ENCODE measurements at places on chromosomes 5 and 9. TPM values are rescaled to one million over a fixed set of nuclear protein-coding genes. Genes with fewer than 3 reads are reported as not detected.

GRCh38 chr9:91239367-91240111, 122.2 kb downstream of the AUH start:
- DNase-seq, result no peak

DNA sequence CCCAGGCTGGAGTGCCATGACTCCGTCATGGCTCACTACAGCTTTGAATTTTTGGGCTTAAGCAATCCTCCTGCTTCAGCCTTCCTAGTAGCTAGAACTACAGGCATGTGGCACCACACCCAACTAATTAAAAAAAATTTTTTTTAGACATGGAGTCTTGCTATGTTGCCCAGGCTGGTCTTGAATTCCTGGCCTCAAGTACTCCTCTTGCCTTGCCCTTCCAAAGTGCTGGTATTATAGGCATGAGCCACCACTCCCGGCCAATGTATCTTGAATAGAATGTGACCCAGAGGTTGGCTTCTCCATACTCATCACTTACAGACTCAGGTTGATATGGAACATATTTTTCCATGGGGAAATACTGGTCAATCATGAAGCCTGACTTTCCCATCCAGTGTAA, 51.2 kb upstream of the JAK2 start:
- DNase-seq, result no peak

DNA sequence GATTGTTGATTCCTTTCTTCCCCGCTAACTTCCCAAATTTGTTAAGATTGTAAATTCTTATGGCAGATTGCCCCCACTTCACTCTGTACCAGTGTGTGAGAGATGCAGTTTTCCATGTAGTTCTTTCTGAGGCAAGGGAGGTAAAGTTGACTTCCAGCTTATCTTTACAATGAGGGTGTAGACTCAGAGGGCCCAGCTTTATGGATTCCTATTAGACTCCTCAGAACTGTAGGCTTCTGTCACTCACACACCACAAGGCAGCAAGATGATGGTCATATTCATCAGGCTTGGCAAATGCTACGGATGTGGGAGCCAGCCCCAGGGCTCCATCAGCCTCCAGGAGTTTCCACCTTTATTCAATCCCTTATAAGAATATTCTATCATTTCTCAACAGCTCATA, 461.9 kb upstream of the KLF4 start:
- DNase-seq, result no peak

- no peak for DNase-seq
Observed at GRCh38 chr5:180296771-180297170, 4.9 kb upstream of the MAPK9 start.

- no peak for DNase-seq
Observed at GRCh38 chr5:168312606-168313295, 21.3 kb downstream of the WWC1 start.

DNA sequence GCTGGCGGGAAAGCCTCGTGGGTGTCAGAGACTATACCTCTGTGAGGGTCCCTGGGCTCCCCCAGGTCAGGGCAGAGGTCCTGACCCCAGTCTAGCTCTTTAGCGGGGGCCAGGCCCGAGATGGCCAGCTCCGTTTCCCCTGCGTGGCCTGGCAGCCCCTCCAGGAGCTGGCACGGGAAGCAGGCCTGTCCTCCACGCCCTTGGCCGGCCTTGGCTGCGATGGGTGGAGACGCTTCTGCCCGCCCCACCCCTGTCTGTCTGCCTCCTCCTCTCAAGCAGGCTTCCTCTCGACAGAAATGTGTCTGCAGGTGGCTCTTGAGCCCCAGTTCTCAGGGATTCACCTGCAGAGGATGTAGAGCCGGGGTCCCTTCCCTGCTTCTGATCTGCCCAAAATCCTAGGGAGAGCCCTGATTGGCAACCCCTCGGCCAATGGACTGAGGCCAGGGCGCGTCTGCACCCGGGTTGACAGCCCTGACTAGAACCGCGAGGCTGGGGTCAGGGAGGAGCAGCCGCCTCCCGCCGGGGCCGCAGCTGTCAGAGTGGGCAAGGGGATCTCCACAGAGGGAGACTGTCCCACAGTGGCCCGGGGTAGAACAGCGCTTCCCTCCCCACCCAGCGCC, 2.6 kb upstream of the GRIN1 start:
- DNase-seq, result no peak

DNA sequence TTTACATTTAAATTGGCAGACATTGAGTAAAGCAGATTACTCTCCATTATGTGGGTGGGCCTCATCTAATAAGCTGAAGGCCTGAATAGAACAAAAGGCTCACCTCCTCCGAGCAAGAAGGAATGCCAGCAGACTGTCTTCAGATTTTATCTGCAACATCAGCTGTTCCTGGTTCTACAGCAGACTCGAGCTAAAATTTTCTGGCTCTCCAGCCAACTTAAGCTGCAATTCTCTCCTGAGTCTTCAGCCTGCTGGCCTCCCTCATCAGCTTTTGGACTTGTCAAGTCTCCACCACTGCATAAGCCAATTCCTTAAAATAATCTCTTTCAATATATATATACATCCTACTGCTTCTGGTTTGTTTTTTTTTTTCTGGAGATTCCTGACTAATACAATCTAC, 12.5 kb downstream of the TRPM3 start:
- DNase-seq, result no peak

DNA sequence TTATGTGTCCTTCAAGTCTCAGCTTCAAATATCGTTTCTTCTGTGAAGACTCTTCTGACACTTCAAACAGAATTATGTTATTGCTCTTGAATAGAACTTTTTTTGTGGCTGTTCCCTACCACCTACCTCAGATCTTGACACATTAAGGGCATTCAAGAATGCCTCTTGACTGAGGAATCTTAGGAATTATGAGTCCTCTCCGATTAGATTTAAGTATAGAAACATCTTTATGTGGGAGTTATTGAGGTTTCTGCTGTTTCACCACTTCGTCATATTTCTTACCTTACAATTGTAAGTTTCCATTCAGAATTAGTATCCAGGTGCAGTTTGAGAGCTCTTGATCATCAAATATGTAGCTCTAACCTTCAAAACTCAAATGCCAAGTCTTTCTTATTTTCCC, 324.2 kb upstream of the NUDT12 start:
- no peak for DNase-seq

GRCh38 chr9:37740631-37741328, 12.8 kb upstream of the TRMT10B start:
- DNase-seq, result no peak

GRCh38 chr9:34195143-34195542, 16.3 kb downstream of the UBAP1 start:
- no peak for DNase-seq

DNA sequence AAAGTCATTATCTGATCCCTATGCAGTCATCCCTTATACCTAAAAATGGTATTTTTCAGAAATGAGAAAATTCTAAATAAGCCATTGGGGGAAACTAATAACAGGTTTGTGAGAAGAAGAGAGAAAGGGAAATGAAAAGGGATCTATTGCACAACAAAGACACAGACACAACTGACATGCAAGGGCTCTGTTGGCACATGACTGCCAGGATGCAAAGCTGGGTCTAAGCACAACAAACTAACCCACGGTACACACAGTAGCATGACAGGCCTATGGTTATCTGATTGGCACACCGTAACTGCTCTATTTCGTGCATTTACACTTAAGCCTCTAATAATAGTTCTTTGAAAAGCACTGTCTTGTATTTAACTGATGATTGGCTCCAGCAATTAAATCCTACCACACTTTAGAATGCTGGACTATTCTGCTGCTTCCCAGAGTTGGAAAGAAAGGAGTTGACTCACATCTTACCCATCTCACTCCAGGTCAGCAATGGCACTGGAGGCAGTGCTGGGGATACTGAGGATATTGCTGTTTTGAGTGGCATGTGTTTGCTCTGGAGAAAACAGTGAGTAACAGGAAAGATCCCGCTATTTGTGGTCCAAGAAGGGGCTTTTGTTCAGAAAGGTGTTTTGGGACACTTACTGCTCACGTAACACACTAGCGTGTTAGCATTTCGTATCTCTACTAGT, 328.3 kb downstream of the GLIS3 start:
- DNase-seq, result no peak

DNA sequence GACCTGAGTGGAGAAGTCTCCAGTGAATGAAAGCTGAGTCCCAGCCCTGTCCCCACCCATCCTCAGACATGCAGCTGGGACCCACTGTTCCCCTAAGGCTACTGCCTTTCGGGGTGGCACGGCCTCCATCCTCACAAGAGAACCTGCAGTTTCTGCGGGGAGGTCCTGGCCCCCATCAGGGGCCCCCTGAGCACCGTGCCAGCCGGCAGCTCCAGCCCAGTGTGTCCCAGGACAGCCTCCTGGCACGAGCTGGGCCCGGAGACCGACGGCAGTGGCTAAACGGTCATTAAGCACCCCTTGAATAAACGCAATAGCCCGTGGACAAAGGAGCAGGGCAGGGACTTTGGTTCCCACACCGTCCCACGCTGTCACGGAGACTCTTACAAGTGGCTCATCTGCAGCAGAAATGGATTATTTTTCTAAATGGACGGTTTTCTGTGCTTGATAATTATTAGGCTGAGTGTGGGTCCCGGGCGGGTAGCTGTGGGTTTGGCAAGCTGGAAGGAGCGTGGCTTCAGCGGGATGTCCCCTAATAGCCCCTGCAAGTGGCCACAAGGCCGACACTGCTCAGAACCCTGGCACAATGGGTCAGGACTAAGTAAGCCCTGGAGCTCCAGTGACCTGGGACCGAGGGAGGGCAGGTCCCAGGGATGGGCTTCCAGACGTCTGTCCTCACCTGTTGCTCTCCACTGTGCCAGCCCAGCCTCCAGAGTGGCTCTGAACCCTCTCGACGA, 17.4 kb downstream of the FAM78A start:
- DNase-seq, result no peak

DNA sequence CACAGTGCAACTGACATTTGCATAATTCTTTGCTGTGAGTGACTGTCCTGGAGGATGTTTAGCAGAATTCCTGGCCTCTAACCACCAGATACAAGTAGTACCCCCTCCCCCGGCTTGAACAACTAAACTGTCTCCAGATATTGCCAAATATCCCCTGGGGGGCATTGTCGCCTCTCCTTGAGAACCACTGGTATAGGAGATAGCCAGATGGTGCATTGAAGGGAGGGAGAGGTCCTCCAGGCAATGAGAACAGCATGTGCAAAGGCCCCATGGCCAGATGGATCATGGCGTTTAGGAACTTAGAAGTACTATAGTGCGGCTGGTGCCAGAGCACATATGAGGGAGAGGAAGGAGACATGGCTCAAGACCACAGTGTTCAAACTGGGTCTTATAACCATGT, 18.9 kb upstream of the ORM1 start:
- DNase-seq, result no peak

DNA sequence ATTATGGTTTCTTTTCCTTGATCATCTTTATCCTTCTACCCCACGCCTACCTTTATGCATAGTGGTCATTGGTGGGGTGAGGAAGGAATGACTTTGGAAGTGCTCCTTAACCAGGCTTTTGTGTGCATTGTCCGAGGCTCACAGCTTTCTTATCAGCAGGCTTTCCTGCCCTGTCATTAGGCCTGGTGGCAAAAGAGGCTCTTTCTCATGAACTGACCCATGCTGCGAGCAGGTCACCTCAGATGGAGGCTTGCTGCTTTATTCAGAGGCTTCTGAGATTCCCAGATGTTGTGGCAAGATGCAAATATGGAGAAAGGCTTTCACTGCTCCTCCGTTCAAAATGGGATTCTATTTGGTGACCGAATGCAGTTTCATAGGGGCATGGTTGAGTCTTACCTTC, 57.4 kb upstream of the DMRTA1 start:
- no peak for DNase-seq

DNA sequence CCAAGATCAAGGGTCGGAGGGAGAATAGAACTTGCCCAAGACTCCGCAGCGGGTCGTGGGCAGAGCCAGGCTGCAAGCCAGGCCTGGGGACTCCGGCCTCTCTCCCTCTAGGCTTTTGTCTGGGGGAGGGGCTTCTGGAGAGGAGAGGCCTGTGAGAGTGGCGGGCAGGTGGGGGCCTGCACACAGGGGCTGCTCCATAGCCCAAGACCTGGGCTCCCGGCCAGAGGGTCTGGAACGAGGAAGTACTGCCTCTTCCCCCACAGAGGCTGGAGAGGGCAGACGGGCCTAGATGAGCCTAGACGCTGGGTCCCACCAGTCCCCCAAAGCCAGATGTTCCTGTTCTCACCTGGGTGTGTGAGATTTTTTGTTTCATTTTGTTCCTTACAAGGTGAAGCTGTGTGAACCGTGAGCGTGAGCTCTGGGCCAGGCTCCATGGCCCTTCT, 5.2 kb upstream of the ST6GALNAC6 start:
- DNase-seq, result no peak

GRCh38 chr9:135343837-135344522, 135.6 kb upstream of the PPP1R26 start:
- DNase-seq, result no peak

DNA sequence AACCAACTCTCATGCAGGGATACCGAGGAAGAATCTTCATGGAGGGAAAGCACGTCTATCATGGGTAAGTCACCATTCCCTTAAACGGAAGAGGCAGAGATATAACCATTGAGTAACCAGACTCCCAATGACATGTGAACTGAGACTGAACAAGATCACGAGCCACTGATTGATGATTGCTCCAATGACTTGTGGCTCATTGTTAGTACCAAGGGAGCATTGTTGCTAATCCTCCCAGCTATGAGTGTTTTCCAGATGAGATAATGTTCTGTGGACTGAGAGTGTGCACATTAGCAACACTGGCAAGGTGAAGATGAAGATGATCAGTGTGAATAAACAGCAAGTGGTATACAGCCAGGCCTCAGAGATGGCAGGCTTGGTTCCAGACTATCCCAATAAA, 219.2 kb upstream of the MAP3K1 start:
- DNase-seq, result no peak

DNA sequence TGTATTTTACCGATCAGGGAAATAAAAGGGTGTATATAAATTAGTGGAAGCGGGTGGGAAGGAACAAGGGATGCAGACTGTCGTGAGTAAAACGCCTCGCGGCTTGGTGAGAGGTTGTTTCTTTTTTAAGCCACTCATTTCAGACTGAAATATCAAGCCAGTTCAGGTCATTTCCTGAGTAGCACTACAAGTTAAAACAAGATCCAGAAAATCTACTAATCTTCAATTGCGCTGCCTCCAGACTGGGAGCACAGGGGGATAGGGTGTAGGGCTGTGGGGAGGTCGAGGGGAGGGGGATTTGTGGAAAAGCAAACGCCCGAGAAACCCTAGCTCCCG, 140.8 kb downstream of the TSSK1B start:
- DNase-seq, result no peak

DNA sequence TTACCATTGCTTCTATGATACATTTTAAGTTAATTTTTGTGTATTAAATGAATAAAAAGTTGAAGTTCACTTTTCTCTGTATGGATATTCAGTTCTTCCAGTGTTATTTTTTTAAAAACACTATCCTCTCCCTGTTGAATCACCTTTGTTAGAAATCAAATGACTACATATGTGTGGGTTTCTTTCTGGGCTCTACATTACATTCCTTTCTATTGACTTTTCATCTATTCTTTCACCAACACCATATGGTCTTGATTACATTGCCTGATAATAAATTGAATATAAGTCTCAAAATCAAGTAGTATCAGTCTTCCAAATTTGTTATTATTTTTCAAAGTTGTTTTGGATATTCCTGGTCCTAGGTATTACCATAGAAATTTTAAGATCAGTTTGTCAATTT, 7.3 kb upstream of the RASEF start:
- no peak for DNase-seq

- no peak for DNase-seq
Observed at GRCh38 chr9:34546102-34546833, 23.5 kb upstream of the ENHO start.

GRCh38 chr5:170563824-170564567, 60.2 kb downstream of the KCNIP1 start:
- DNase-seq, result no peak

EIF4E1B gene
- polyA plus RNA-seq, result not detected

ISL1 gene
- 0.08 TPM for polyA plus RNA-seq

PDE6A gene
- 0.11 TPM for polyA plus RNA-seq

ZNF354C gene
- 0.04 TPM for polyA plus RNA-seq

LYRM7 gene
- polyA plus RNA-seq, result 58.1 TPM

TAF11L5 gene
- polyA plus RNA-seq, result not detected

IRX1 gene
- not detected for polyA plus RNA-seq

ADGRD2 gene
- polyA plus RNA-seq, result not detected

COL23A1 gene
- 0.17 TPM for polyA plus RNA-seq

All from GM12878 (cell line).